HCT116 (cell line): ENCODE measurements at places on chromosomes 1 and 21.

GRCh38 chr1:23576338-23577055 is 17.2 kb upstream of the ID3 start:
- no peak for DNase-seq

DNA sequence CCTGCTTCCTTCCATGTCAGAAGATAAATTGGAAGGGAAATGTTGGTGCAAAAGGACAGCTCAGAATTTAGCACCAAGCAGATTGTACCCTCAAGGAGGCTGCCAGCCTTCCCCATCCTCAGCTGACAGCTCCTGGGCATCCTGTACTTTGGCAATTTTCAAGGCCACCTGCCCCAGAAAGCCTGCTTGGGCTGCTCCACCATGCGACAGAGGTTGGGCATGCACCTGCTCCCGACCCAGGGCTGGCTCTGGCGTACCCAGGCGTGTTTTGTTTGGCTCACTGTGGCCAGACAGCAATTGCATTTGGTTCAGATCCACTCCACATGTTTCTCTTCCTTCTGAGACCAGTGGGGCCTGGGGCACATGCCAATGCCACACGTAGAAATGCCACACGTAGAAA is 547.8 kb downstream of the NPHP4 start:
- no peak for DNase-seq

- DNase-seq, result no peak
These were observed 205.2 kb downstream of the ASTN1 start for GRCh38 chr1:176959191-176959820.

DNA sequence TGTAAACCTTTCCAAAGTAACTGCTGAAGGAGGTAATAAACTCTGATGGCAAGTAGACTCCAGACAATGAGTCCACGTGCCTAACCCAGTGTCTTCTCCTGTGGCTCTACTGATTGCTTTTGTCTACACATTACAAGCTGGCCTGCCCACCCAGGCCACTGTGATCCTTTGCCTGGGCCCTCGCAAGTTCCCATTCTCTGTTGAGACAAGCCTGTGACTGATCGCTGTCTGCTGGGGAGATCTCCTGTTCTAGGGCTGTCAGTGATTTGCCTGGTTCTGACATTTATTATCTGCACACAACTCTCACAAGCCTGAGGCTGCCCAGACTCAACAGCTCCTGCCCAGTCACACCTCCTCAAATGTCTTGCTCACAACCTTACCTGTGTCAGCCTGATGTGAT is 81.4 kb downstream of the CYYR1 start:
- no peak for DNase-seq
